ENCODE measurements at places on chromosomes 6 and 20.

- DNase-seq = no peak
Observed at GRCh38 chr20:48866936-48867335, 39.1 kb upstream of the PREX1 start.

GRCh38 chr6:24851086-24851485 is 52.4 kb upstream of the ARMH2 start:
- no peak for DNase-seq

GRCh38 chr20:12849225-12849910 is 159.4 kb upstream of the SPTLC3 start:
- DNase-seq = no peak

GRCh38 chr6:161477876-161478425 is 204.1 kb upstream of the AGPAT4 start:
- no peak for DNase-seq

GRCh38 chr20:18259730-18260129 is 28.6 kb upstream of the ZNF133 start:
- no peak for DNase-seq

GRCh38 chr6:132961122-132961521 is 146.8 kb downstream of the RPS12 start:
- no peak for DNase-seq

- DNase-seq = no peak
Observed at GRCh38 chr20:41178495-41178894, 41.2 kb downstream of the PLCG1 start.

DNA sequence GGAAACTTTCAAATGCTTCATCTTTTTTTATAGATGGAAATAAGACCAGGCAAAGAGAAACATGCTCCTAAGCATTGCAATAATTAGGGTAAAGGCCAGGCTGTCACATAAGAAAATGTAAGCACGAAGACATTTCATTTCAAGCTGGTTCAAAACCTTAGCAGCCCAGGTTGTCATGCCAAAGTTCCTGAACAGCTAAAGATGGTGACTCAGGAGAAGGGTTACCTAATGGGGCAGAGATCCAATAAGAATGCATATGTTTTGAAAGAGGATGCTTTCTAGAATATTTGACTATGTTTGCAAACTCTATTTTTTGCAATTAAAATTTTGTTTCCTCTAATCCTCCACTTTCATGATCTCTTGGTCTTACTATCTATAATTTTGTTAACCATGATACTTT is 65.6 kb upstream of the PHACTR2 start:
- DNase-seq = no peak

DNA sequence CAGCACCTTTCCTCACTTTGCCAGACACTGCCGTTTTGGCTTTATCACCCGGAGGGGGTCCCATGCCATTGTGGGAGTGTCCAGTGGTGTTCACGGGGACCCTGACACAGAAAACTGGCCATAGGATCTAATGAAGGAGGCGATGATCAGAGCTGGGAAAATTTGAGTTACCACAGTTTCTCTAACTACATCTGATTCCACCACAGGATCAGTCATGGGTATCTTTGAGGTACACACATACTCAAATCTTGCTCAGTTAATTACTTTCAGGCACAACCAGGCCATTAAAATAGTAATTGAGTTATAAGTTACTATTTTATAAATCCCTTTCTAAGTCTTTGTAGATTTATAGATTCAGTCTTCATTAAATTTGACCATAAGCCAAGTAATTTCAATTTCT is 215.1 kb downstream of the PRL start:
- no peak for DNase-seq

DNA sequence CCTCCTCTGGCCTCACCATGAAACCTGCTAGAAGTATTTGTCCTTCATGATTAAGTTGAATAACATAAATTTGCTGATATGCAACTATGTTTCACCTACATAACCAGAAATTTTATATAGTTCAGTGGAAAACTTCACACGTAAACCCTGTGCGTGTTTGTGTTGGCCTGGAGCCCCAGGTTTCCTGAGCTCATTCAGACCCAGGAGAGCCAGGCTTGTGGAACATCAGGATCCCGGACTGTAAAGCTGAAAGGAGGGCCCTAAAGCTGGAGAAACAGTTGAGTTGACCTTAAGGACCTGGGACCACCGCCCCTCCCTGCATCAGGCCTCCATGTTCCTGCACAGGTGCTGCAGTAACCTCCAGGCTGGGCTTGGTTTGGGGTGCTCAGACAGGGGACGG is 3.1 kb upstream of the SPATS1 start:
- no peak for DNase-seq

DNA sequence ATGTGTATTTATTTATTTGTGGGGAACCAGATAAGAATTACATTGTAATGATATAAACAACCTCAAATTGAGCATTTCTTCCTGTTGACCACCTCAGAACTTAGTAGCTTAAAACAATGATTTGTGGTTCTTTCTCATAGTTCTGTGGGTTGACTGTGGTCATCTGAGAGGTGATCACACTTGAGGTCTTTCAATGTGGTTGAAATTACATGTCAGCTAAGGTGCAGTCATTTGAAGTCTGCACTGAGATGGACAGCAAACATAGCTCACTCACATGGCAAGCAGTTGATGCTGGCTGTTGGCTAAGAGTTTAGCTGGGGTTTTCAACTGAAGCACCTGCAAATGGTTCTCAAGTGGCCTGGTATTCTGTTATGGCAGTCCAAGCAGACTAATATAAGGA is 436.7 kb upstream of the MAP3K7 start:
- no peak for DNase-seq

GRCh38 chr6:124984668-124985338 is 22.6 kb downstream of the RNF217 start:
- no peak for DNase-seq

GRCh38 chr20:62371588-62372041 is 4.5 kb upstream of the LAMA5 start:
- DNase-seq = no peak

Data from A549 (cell line).